ENCODE measurements at places on chromosomes 7 and 10.
A peak's percentile ranks its signal among the peaks of the same experiment; 100 is the strongest.

DNA sequence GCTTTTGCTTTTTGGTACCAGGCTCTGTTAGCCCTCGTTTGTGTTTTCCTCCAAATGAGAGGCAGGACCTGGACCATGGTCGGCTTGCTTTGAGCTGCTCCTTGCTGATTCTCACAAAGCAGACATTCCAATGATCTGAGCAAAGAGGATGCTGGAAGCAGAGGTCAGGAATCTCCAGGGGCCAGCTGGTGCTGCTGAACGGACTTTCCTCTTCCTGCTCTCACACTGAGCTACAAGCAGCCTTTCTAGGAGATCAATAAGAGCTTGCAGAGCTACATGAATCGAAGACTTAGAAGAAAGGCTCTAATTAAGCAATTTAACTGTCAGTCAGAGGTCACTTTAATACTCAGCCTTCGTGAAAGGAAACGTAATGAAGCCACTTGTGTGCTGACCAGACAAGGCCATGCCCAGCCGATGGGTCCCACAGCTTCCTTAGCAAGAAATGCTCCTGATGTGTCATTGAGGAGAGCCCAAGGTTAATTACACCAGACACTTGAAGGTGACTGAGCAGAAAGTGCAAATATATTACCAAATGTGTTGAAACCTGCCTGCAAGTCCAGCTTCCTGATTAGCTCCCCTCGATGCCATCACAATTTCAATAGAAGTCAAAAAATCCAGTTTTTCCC lies 151.3 kb upstream of the RSU1 start:
- DNase-seq: no peak

DNA sequence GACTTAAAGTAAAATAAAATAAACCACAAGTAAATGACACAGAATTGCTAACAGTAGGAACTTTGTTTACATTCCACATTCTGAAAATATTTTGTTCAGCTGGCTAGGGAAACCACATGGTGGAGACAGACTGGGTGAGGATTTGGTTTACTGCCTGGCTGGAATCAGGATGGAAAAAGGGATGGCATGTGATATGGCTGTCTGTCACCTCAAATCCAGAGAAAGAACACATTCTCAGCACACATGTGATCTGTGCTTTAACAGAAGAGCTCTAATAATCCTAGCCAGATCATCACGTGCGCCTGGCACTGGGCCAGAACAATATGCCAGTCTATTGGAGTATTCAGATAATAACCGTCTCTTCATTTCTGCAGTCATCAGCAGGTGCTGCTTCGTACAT lies 90.9 kb upstream of the PIP4K2A start:
- DNase-seq: peak; percentile 90

DNA sequence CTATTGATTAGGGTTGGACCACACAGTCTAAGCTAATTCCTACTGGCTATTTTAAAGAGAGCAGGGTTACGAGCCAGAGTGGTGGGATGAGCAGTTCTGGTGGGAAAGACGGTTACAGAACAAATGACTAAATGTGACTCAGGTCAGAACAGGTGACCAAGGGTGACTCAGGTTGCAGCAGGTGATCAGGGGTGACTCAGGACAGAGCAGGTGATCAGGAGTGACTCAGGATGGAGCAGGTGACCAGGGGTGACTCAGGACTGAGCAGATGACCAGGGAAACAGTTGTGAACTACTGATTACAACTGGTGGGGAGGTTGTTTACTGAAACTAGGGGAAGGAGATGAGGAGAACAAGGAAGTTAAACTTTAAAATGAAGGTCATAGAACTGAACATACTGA lies 366.3 kb downstream of the ABCA13 start:
- no peak for DNase-seq

- peak; percentile 44 for DNase-seq
Measured at GRCh38 chr7:134535272-134535918, 8.0 kb downstream of the AKR1B10 start.

DNA sequence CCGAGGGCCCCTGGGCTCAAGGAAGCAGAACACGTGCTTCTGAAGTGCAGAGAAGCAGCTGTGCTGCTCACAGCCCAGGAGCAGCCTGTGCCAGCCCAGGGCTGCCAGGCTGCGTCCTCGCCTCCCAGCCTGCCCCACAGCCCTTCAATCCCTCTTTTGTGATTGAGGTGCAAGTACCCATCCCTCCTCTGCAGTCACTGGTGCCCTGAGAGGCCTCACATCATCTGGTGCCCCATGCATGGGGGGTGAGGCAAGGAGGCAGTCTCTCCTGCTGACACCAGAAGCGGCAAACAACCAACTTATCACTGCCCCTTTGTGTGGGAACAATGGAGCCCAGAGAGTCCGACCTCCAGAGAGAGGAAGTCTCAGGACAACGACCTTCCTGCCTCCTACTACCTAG lies 49.8 kb upstream of the FGFR2 start:
- no peak for DNase-seq

All from NCI-H2171 treated with DMSO at 0.1 percent for 48 hours (cell line).